Naive B cell (primary cell): ENCODE measurements at places on chromosomes 16 and 17.

- peak; percentile 33 for DNase-seq
Measured at GRCh38 chr17:78708510-78708973, 73.5 kb downstream of the CYTH1 start.

DNA sequence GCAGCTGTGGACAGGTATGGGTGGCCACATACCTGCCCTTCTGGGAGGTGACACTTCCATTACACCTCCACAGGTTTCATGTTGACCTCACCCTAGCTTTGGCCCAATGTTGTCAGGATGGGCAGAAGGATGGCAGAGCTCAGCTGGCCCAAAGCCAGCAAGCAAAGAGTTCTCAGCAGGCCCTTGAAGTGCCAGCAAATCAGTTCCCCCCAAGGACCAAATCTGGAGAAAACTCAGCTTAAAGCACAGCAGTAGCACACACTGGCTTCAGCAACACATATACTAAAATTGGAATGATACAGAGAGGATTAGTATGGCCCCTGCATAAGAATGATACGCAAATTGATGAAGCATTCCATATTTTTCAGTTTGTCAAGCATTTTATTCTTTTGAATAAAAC lies 13.4 kb downstream of the ARL4D start:
- DNase-seq = no peak

- DNase-seq = no peak
Measured at GRCh38 chr16:67448580-67448979, 17.7 kb downstream of the HSD11B2 start.

DNA sequence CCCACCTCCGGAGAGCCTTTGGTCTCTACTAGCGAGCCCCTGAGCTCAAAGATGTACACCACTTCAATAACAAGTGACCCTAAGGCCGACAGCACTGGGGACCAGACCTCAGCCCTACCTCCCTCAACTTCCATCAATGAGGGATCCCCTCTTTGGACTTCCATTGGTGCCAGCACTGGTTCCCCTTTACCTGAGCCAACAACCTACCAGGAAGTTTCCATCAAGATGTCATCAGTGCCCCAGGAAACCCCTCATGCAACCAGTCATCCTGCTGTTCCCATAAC lies 702 bp downstream of the SPN start:
- peak; percentile 12 for DNase-seq

- no peak for DNase-seq
Measured at GRCh38 chr17:83091257-83092141, 12.1 kb downstream of the METRNL start.

DNA sequence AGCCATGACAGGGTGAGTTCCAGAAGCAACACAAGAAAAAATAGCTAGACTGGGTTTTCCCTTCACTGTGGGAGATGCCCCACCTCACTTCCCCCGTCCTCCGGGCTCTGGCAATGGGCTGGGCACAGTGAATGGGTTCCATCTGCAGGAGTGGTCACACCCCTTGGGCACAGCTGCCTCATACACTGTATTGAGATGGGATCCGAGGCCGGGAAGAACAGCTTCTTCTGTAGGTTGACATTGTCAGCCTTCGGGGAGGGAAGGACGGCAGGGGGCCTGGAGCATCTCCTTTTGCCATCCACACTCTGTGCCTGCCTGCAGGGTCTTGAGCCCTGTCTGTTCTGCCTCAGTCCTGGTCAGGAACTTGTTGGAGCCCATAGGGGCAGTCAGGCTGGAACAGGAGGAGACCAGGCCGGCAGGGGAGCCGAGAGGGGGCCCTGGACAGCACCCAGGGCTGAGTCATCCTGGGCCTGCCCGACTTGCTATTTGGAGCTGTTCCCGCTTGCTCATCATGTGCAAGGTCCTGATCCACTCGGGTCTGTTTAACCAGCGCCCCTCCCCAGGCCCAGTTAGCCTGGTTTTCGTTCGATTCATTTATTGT lies 286.7 kb downstream of the SEC14L1 start:
- DNase-seq = no peak

- no peak for DNase-seq
Measured at GRCh38 chr16:78817200-78817739, 717.8 kb downstream of the WWOX start.

GRCh38 chr17:78609191-78609641 lies 32.0 kb upstream of the DNAH17 start:
- no peak for DNase-seq
